ENCODE measurements at places on chromosomes 1 and 21.
A peak's percentile ranks its signal among the peaks of the same experiment; 100 is the strongest.

DNA sequence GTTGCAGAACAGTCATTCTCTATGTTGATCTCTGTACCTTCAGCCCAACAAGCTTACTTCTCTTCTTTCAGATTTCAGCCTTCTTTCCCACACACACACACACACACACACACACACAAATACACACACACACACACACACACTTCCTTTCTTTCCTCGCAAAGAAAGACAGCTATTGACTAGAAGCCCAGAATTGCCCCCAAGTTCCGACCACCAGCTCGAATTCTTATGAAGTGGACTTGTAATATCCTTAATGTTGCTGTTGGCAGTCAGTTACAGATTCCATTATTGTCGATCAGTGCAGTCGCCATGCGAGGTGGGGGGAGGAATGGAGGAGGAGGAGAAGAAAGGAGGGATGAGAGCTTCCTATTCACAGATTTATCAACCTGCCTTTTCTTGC, 125.5 kb downstream of the CLEC20A start:
- peak; percentile 72 for DNase-seq

GRCh38 chr1:8629241-8630091, 188.0 kb downstream of the RERE start:
- DNase-seq = peak; percentile 22

GRCh38 chr21:15826147-15826780, 96.5 kb downstream of the USP25 start:
- peak; percentile 45 for DNase-seq

DNA sequence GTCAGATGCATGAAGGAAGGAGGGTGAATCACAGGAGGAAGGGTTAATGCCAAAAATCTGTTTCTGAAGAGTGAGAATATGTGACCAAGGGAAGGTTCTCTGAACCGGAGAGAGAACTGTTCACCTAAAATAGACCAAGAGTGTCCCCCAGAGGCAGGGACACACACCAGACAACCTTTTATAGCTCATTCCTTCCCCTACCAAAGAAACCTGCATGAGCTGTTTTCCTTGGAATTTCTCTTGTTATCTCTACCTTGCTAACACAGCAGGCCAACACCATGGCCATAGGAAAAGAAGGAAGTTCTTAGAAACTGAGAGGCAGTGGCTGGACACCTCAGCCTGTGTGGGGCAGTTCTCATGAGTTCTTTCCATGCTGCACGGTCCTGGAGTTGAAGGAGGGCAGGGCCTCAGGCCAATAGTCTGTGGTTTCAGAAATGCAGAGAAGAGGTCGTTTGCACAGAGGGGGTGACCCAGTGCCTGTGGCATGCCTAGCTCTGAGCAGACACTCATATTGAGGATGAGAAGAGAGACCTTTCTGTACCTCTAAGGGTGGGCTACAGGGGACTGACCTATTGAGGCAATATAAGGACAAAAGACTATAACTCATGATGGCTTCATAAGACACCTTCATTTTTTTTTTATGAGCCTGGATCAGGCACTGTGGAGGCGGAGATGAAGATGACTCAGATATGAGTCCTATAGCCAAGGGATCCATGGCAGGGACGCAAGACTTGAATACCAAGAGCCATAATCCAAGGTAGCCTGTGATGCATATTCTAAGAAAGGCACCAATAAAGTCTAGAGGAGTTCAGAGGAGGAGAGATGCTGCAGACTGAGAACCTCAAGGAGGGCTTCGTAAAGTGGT, 39.4 kb downstream of the IGFN1 start:
- DNase-seq = peak; percentile 48

GRCh38 chr21:26783466-26784195, 61.6 kb downstream of the ADAMTS1 start:
- DNase-seq = no peak

- DNase-seq = no peak
Observed at GRCh38 chr1:79775402-79775801, 768.9 kb upstream of the ADGRL4 start.

- DNase-seq = peak; percentile 82
Observed at GRCh38 chr21:16587141-16587581, 857.4 kb downstream of the USP25 start.

DNA sequence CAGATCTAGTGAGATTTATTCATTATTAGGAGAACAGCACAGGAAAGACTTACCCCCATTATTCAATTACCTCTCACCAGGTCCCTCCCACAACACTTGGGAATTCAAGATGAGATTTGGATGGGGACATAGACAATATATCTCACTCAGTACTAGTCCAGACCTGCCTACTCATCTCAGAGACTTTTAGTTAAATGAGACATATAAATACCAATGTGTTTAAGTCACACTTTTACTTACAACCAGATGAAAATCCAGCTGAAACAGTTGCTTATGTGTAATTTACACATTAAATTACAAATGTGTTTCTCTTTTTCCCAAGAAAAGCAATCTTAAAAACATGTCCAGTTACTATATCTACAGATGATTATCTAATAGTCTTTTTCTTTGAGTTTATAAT, 1145.6 kb downstream of the KCNT2 start:
- DNase-seq = peak; percentile 13

GRCh38 chr21:33857846-33858666, 57.5 kb downstream of the ATP5PO start:
- no peak for DNase-seq

- DNase-seq = no peak
Observed at GRCh38 chr1:42189931-42190853, 25.6 kb upstream of the GUCA2A start.

GRCh38 chr1:245475126-245475525, 320.3 kb downstream of the KIF26B start:
- DNase-seq = peak; percentile 37

GRCh38 chr1:85198864-85199263, 2.0 kb downstream of the SYDE2 start:
- DNase-seq = peak; percentile 4

GRCh38 chr21:33334824-33335223, 10.1 kb downstream of the IFNAR1 start:
- DNase-seq = no peak

GRCh38 chr1:40606978-40607377, 58.5 kb downstream of the RIMS3 start:
- no peak for DNase-seq

GRCh38 chr1:164611754-164612642, 53.0 kb downstream of the PBX1 start:
- peak; percentile 89 for DNase-seq

GRCh38 chr1:73907051-73907450, 290.9 kb downstream of the LRRIQ3 start:
- no peak for DNase-seq

DNA sequence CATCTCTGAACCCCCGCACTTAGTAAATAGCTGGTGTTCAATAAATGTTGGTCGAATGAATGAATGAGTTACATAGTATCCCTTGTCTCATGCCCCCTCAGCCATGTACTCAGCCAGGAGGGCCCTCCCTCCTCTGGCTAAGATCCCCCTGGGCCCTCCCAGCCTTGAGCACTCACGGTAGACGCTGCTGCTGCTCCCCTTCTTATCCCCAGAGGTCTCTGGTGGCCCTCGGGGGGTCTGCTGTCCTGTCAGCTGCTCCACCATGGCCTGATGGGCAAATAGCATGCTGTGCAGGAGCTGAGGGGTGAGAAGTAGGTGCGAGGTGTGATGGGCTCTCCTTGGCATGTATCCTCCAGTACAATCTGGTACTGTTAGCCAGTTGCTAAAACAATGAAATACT, 1.9 kb downstream of the ETV3L start:
- DNase-seq = no peak

DNA sequence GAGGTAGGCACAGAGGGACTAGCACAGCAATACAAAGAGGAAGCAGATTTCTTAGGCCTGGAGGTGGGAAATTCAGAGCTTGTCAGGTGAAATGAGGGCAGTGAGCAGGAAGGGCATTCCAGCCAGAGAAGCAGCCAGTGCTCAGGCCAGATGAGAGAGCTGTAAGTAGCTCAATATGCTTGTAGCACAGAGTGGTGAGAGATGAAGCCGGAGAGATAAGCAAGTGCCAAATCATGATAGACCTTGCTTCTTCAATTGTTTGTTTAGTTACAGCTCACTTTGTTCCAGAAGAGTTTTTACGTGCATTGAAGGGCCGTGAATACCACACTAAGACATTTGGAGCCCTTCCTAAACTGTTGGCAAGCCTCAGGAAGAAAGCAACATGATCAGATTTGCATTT, 42.0 kb upstream of the ADAMTS1 start:
- DNase-seq = peak; percentile 2

DNA sequence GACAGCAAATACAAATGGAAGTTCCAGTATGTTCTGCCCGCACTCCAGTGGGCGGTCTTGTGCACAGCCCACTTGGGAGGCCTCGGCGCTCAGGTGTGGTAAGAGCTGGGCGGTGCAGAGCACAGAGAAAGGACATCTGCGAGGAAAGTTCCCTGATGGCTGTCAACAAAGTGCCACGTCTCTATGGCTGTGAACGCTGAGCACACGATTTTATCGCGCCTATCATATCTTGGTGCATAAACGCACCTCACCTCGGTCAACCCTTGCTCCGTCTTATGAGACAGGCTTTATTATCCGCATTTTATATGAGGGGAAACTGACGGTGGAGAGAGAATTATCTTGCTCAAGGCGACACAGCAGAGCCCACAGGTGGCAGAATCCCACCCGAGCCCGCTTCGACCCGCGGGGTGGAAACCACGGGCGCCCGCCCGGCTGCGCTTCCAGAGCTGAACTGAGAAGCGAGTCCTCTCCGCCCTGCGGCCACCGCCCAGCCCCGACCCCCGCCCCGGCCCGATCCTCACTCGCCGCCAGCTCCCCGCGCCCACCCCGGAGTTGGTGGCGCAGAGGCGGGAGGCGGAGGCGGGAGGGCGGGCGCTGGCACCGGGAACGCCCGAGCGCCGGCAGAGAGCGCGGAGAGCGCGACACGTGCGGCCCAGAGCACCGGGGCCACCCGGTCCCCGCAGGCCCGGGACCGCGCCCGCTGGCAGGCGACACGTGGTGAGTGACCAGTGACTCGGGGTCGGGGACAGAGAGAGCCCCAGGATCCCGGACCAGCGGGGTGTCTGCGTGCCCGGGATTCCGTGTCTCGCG, at the start of gene IL12RB2:
Gene IL12RB2 (plus strand): TSS at position 623 of the 810 bp plus-strand sequence. CDS start 12,496 bp downstream, outside the sequence.
- DNase-seq = no peak

DNA sequence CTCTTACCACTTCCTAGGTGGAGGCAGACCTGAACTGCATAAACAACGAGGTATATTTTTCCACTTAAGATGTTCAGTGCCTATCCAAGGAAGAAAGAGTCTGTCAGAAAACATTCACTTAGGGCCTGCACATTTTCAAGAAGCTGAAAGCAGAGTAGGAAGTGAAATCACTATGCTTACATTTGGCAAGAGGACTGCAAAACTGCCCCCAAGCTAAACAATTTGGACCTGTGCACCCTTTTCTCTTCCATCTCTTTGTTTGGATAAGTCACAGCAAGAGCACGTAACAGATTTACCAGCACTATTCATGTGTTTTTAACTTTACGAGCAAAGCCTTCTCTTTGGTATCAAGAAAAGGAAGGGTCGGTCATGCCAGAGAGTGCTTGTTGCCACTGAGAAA, 13.2 kb upstream of the BEND5 start:
- DNase-seq = no peak

- DNase-seq = no peak
Observed at GRCh38 chr1:37792943-37793686, 532 bp upstream of the MANEAL start.

DNA sequence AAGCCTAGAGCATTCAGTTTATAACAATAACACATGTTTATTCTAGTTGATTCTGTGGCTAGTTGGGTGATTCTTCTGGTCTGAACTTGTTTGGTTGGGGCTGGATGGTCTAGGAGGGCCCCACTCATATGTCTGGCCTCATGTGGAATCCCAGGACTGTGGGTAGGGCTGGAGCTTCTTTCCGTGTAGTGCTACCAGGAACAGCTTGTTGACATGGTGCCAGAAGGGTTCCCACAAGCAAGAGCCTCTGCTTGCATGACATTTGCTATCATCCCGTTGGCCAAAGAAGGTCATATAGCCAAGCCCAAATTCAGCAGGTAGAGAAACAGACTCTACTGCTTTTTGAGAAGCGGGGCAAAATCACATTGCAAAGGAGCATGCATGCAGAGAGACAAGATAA, 67.6 kb upstream of the PPP2R5A start:
- no peak for DNase-seq

DNA sequence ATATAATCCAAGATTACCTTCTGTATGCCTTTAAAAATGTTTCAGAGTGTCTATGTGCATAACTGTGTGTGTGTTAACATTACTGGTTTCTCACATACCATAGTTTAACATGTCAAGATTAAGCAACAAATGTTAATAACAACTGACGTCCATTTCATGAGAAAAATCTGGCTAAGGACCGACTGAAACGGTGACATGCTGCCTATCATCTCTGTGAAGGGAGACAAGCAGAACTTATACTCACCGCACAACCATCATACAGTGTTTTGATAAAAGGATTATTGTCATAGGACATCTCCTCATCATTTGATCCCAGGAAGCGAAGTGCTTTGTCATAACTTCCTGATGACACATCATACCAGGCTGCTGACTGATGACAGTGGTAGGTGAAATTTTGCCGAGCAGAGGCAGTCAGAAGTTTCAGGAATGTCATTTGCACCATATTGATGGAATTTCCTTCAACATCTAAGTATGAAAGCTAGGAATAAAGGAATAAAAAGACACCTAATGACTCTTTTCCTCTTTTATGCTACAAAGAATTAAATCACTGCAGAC, 228.8 kb downstream of the COL11A1 start:
- DNase-seq = peak; percentile 64

DNA sequence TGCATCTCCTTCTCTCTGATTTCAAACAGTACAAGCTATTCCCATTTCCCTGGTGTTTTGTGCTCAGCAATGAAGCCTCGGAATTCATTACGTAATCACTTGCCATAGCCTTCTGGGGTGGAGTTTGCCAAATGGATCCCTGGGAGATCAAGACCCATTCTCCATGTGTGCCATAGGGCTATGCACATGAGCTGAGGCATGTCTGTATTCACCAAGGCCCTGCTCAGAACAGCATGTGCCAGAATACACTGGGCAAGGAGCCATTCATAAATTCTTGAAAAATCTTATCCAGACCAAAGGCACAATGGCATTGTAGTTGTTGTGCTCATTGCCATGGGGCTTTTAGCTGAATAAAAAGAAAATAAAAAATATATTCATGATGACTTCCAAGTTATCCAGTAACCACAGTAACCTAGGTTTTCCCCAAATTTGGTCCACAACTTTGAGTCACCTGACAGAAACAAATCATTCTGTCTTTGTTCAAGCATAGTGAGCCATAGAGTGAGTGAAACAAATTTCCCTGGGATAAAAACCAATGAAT, 53.0 kb downstream of the CRB1 start:
- peak; percentile 91 for DNase-seq

GRCh38 chr1:80214888-80215540, 1208.5 kb upstream of the ADGRL4 start:
- DNase-seq = no peak

- no peak for DNase-seq
Observed at GRCh38 chr21:35583566-35584216, 476.6 kb downstream of the SETD4 start.
